ENCODE measurements at places on chromosomes 3 and 15.

- DNase-seq, result peak; percentile 60
Observed at GRCh38 chr3:152620395-152620794, 214.5 kb upstream of the P2RY1 start.

DNA sequence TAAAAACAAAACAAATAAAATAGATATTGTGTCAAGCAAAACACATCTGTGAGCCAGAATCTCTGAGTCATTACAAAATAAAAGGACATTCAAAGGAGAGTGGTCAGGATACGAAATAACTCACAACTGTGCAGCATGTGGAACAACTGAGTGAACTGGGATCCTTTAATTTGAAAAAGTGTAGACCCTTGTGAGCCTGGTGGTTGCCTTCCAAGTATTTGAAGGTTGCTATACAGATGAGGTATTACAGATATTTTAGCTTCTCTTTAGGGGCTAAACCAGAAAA lies 26.7 kb downstream of the KCNMB2 start:
- no peak for DNase-seq

DNA sequence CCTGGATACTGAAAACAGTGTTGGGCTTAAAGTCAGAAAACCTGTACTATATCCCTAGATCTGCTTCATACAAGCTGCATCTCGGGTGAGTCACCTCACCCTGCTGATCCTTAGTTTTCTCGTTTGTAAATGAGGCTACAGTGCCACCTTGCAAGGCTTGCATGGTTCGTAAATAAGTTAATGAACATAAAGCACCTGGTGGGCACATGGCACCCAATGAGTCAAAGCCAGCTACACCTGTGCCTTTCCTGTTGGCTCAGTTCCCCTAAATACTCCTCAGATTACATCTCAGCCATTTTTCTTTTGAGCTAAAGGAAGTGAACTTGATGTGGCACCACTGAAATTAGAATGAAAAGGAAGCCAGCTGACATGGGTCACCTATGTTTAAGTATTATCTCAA lies 26.5 kb downstream of the RTP1 start:
- DNase-seq, result no peak

DNA sequence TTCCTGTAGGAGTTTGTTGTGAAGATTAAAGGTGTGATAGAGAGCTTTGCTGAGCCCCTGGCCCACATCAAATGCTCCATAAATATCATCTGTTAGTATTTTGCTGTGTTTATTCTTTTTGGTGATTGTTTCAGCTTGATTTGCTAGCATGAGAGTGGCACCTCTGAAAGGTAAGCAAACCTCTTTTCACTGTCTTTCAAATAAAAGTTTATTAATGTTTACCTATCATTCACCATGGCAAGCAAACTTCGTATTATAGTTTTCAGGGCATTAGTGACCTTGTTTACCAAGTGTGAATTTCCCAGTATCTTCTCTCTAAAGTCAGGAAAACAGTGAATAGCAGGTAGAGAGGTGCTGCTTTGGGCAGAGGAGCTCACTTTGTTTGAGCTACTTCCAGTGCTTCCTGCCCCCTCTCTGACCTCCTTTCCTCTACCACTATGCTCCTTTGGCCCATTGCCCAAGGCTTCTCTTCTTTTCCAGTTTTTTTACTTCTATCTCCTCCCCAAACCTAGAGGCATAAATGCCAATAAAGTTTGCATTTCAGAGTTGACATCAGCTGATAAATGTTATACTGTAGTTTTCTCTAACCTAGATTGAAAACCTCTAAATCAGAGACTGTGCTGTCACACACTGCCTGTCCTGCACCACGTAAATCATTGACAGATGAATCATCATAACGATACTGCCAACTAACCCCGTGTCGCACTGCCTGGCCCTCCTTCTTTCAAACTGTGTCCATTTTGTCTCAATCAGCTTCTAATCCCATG lies 569.0 kb downstream of the TUSC7 start:
- no peak for DNase-seq

- no peak for DNase-seq
Observed at GRCh38 chr15:93141371-93141794, 52.4 kb upstream of the RGMA start.

GRCh38 chr3:124513610-124513997 lies 216.6 kb upstream of the UMPS start:
- no peak for DNase-seq

- DNase-seq, result no peak
Observed at GRCh38 chr3:174949523-174949922, 90.4 kb downstream of the NAALADL2 start.

DNA sequence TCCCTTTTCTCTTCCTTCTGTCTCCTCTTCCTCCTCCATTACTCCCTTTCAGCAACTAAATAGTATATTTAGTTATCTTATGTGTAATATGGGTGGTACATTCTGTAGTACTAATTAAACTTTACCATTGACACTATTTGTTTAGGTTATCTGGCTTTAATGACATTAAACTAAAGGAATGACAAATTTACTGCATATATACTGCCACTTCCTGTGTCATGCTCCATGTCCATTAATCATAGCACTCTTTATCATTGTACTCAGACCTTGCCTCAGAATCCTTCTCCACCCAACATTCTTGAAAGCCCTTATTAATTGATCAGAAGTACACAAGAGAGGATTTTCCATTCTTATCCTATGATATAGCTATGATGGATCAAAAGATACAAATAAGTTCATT lies 244.2 kb downstream of the NAALADL2 start:
- no peak for DNase-seq

DNA sequence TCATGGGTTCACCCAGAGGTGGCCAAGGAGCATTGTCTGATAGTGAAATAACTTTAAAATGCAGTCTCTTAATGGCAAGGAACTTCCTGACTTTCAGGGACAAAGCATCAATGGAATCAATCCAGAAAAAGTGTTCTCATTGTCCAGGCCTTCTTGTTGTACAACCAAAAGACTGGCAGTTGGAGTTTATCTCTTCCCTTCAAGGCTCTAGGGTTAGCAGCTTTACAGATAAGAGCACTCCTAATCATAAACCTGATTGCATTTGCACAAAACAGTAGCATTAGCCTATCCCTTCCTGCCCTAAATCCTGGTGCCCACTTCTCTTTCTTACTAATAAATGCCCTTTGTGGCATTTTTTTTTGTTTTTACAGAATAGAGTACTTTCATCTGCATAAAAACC lies 43.3 kb upstream of the VIPR1 start:
- no peak for DNase-seq

- DNase-seq, result no peak
Observed at GRCh38 chr3:154182322-154182922, 61.2 kb downstream of the ARHGEF26 start.

DNA sequence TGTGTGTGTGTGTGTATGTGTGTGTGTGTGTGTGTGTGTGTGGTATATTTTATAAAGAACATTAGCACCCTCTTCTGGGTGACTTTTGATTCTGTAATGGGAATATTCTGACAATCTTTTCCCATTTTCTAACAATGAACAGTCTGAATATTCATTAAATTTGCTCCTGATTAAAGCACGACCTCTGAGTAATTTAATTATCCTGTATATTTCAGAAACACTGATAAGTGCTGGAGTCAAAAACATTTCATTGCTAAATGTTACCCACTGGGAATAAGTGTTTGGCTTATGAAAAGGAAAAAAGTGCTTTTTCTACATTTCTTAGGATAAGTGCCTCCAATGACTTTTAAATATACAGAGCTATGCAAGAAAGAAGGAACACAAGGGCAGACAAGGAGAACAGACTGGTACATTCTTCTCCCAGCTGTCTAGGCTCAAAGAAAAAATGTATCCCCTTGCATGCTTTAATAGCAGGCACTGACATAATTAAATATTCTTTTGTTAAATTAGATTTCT lies 32.3 kb upstream of the SYNPR start:
- no peak for DNase-seq

DNA sequence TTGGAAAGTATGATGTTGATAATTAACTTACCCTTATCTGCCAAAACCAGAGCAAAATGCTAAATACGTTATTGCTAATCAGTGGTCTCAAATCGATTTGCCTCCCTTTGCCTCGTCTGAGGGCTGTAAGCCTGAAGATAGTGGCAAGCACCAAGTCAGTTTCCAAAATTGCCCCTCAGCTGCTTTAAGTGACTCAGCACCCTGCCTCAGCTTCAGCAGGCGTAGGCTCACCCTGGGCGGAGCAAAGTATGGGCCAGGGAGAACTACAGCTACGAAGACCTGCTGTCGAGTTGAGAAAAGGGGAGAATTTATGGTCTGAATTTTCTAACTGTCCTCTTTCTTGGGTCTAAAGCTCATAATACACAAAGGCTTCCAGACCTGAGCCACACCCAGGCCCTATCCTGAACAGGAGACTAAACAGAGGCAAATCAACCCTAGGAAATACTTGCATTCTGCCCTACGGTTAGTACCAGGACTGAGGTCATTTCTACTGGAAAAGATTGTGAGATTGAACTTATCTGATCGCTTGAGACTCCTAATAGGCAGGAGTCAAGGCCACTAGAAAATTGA lies 59.7 kb downstream of the DCUN1D1 start:
- no peak for DNase-seq

DNA sequence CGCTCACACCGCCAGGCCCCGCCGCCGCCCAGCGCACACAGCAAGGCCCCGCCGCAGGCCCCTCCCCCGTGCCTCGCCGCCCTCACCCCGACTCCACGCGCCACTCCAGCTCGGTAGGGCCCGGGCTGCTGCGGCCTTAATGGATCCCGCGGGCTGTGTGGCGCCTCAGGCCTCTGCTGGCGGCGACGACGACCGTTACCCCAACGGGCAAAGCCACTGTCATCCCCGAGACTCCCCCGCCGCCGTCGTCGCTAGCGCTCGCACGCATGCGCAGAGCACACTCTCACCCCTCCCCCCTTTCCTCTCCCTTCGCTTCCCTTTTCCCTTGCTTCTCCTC lies at the start of gene MSL2:
MSL2 (minus strand) TSS at position 272 of the 337 bp plus-strand sequence. CDS start 1,222 bp downstream, outside the sequence.
- no peak for DNase-seq

GRCh38 chr3:4591669-4592068 lies 98.5 kb downstream of the ITPR1 start:
- DNase-seq, result no peak

DNA sequence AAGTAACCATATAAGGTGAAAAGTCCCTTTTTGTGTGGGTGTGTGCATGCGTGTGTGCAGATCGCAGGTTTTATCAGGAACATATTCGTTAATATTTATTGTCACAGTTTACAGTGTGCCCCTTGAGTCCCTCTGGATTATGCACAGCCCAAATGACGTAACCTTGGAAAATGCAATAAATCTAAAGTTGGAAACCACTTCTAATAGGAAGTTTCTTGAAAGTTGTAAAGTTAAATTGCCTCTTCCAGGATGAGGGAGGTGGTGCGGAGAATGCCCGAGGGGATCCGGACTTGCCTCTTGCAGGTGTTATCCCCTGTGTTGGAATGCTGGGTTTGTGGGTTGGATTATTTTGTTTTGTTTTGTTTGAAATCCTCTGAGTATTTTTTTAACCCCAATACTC lies 143.3 kb downstream of the CMSS1 start:
- DNase-seq, result no peak

DNA sequence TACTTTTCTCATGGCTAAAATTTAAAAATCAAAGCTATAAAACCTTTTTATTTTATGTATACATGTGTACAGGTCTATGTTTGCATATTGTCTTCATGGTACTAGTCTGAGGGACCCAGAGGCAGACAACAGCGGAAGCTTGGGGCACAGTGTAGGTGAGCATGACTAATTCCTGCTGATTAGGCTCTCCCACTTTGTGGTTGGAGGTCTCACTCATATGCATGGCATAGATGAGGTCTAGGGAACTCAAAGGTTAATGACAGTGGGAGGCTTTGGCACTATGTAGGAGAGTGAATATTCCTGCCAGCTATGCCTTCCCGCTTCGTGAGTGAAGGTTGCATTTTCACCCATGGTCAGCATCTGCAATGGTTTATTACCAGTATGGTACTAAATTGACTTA lies 47.5 kb upstream of the AADACL2 start:
- DNase-seq, result no peak

DNA sequence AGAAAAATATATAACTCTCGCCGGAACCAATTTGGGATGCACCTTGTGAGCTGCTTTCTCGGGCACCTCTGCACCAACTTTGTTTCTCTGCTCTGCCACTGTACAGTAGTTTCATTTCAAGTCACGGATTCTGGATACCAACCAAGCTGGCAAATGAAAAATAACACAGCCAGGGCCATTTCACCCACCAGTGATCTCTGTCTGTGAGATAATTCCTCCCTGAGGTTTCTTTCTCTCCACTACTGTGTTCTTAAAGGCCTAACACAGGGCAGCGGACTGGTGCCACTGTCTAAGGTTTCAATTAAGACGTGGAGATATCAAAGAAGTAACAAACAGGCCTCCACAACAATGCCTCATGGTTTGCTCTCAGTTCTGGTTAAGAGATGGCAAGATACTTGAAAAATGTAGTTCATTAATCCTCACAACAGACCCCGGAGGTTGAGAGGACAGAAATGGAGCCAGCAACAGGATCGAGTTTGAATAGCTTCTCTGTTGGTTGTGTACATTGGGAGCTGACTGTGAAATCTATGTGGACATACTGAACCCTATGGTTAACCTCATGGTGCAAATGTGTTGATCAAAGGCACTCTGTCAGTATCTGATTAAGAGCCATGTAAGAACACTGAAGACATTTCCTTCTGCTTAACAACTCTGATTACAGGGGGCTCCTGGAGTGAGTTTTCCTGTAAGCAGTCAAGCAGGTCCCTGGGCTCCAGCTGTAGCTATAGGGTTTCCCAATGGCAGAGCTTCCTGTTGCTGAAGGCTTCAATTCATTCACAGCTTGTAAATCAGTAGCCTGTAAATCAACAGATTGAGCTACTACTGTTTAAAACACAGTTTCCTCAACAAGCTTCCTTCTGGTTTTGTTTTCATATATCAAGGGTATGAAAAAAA lies 470.5 kb downstream of the EPHA3 start:
- no peak for DNase-seq

- no peak for DNase-seq
Observed at GRCh38 chr3:102466001-102466400, 31.2 kb downstream of the ZPLD1 start.

GRCh38 chr15:98069256-98069655 lies 108.8 kb downstream of the ARRDC4 start:
- DNase-seq, result no peak

GRCh38 chr3:188390343-188390718 lies 236.4 kb downstream of the LPP start:
- no peak for DNase-seq

- DNase-seq, result no peak
Observed at GRCh38 chr3:53585627-53586026, 91.2 kb downstream of the CACNA1D start.

DNA sequence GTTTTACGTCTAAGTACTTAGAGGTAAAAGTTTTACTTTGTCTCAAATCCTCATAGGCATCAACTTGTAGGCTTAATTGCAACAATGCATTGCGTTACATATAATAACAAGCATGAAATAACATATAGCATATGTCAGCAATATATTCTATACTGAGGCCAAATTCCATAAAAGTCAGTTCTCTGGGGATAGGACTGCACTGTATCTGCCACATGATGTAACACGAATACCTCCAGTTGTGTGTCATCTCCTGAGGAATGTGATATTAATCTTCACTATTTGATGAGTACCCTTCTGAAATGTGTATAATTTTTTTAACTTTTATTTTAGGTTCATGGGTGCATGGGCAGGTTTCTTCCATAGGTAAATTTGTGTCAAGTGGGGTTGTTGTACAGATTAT lies 126.4 kb downstream of the IMPG2 start:
- no peak for DNase-seq

- no peak for DNase-seq
Observed at GRCh38 chr15:85646538-85647091, 148.1 kb downstream of the KLHL25 start.

GRCh38 chr15:95840004-95840403 lies 490.5 kb upstream of the NR2F2 start:
- no peak for DNase-seq

- DNase-seq, result no peak
Observed at GRCh38 chr15:55518641-55519040, 10.6 kb upstream of the DNAAF4 start.

- peak; percentile 29 for DNase-seq
Observed at GRCh38 chr15:52567871-52568600, 794 bp downstream of the ARPP19 start.

All from midbrain (tissue), 1 donor.